ENCODE measurements at places on chromosomes 6 and 20.

- no peak for DNase-seq
These were observed 342.2 kb upstream of the NT5E start for GRCh38 chr6:85107701-85108100.

GRCh38 chr20:21167261-21167660, 41.4 kb downstream of the KIZ start:
- no peak for DNase-seq

DNA sequence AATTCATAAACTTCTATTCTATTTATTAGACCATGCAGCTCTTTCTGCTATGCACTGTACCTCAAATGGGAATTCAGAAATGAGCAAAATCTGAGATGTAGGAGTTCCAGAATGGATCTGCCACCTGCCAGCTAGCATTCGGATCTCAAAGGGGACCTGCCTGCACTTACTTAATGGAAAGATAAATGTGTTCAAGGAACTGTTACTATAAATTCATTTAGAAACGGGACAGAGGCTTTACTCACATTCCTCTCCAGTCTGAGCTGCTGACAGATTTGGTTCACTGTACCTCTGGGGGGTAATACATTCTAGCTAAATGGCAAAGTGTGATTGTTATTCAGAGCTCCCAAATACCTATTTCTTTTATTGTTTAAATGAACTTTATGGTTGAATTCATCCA, 384.1 kb downstream of the GRIK2 start:
- no peak for DNase-seq

GRCh38 chr20:49891476-49892110, 23.7 kb downstream of the SPATA2 start:
- DNase-seq = no peak

GRCh38 chr6:142339968-142340658, 38.3 kb downstream of the ADGRG6 start:
- DNase-seq = no peak

- DNase-seq = no peak
These were observed 90.9 kb upstream of the ARMC2 start for GRCh38 chr6:108757357-108757756.

DNA sequence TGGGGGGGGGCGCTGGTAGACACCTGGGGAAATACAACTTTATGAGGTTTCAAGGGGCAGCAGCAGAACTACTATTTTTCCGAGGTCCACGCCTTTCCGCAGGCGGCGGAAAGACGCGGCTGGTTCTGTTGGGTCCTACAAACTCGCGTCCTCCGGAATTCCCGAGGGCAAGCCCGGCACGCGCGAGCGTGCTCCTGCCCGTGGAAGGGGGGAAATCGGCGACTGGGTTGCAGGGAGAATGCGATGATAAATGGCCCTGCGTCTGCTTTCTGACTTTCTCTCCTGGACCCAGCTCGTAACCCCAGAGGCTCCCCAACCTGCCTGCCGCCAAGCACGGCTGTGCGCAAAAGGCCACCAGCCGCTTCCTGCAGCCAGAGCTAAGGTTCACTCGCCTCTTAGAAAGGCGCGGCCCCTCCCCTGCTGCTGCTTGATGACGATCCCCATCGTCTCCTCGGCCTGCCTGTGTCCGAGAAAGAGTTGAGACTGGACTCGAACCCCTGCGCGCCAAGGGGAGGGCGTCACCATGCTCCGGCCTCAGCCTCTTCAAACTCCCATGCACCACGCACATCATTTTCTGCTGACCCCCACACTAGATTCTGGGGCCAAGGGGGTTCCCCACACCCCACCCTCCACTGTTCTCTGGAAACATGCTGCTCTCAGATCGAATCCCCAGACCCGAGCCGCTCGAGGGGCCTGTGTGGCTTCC, 6.7 kb downstream of the FOXA2 start:
- no peak for DNase-seq

GRCh38 chr20:46946796-46947195, 52.2 kb downstream of the EYA2 start:
- DNase-seq = no peak

GRCh38 chr20:41095110-41095969, 42.0 kb upstream of the PLCG1 start:
- DNase-seq = peak; percentile 53

- DNase-seq = no peak
These were observed 85.0 kb upstream of the CEP85L start for GRCh38 chr6:118736440-118736839.

DNA sequence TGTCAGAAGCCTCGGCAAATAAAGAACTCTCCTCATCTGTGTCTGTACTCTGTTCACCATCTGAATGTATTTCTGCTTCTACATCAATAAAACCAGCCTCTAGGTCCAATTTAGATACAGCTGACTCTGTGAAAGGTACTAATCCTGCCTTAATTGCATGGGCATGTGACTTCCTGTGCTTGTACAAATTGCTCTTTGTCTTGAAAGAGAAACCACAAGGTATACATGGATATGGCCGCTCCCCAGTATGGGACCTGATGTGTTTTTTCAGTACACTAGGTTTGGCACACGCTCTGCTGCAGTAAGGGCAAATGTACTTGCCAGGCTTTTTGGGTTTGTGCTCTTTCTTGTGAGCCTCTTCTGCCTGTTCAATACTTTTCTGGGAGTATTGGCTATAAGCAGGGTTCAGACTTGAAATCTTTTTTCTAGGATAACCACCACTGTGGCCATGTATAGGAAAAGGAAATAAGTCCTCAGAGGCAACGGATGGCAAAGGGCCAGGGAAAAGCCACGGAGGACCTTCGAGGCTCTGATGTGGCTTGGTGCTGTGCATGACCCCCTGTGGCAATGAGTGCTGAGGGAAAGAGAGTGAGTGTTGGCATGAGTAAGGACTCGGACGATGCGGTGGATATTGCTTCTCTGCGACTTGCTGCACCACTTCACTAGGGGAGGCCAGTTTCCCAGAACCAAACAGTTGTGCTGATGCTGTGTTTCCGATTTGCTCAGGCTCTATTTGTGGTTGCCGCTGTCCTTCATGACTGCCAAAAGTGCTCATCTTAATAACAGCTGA, 170.9 kb downstream of the HIVEP2 start:
- no peak for DNase-seq

- DNase-seq = no peak
These were observed 74.4 kb downstream of the YTHDF1 start for GRCh38 chr20:63141531-63141930.

DNA sequence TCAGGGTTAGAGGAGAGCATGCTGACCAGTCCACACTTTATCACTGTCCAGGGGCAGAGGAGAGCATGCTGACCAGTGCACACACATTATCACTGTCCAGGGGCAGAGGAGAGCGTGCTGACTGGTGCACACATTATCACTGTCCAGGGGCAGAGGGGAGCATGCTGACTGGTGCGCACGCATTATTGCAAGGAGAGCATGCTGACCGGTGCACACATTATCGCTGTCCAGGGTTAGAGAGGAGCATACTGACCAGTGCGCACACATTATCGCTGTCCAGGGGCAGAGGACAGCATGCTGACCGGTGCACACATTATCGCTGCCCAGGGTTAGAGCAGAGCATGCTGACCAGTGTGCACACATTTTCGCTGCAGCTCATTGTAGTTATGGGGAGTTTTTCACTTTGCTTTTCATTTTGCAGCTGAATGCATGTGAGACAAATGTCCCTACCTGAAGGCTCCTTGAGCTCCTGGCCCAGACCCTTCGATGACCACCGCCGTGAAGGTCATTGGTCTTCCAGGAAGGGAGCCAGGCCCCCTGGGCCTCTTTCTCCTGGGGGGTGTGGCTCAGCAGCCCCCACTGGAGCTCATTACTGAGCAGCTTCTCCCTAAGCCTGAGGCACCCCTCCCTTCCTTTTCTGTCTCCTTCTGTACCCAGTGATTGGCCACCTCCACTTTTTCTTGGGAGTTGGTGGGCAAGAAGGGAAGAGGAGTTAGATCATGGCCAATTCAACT, 178.8 kb upstream of the AFDN start:
- no peak for DNase-seq

GRCh38 chr6:70507161-70507560, 59.6 kb upstream of the SDHAF4 start:
- no peak for DNase-seq

- DNase-seq = no peak
These were observed 154.7 kb downstream of the SYCP2 start for GRCh38 chr20:59778615-59779200.

- DNase-seq = peak; percentile 92
These were observed 13.8 kb downstream of the FOXQ1 start for GRCh38 chr6:1325461-1326309.

GRCh38 chr6:148928811-148929210, 182.0 kb downstream of the UST start:
- DNase-seq = no peak

GRCh38 chr6:136189104-136189503, 61.0 kb downstream of the MTFR2 start:
- DNase-seq = no peak

DNA sequence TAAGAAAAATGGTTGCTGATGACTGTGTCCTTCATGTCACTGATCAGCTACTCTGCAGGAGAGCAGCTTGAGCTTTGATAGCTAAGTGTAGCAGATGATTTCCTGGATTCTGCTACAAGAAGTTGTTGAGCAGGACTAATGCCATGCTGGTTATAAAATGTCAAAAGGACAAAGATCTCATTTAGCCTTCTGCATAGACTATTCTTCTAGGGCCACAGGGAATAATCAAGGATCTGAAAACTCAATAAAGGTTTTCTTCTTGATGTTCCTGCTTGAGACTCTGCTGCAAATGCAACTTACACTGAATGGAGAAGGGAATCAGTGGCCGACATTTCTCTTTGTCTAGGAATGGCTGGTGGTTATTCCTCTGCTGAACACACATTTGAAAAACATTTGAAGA, 360.3 kb upstream of the PTCHD4 start:
- no peak for DNase-seq

DNA sequence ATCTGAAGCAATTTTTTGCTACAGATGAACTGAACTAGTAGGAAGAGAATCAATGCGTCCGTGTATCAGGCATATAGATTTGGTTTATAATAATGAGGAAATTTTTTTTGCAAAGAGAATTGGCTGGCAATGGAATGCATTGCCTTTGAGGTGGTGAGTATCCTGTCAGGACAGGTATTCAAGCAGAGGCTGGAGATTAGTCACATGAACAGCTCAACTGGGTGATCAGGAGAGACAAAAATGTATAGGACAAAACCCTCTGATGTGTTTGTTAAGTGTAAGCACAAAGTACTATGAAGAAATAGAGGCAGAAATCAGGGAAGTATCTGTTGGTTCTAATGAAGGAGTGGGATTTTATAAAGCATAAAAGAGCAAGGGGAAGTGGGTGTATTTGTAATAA, 80.5 kb downstream of the ISM1 start:
- no peak for DNase-seq

- DNase-seq = no peak
These were observed 581.5 kb downstream of the MMUT start for GRCh38 chr6:48881551-48881950.

- no peak for DNase-seq
These were observed 25.6 kb downstream of the ARHGAP18 start for GRCh38 chr6:129684323-129684884.

DNA sequence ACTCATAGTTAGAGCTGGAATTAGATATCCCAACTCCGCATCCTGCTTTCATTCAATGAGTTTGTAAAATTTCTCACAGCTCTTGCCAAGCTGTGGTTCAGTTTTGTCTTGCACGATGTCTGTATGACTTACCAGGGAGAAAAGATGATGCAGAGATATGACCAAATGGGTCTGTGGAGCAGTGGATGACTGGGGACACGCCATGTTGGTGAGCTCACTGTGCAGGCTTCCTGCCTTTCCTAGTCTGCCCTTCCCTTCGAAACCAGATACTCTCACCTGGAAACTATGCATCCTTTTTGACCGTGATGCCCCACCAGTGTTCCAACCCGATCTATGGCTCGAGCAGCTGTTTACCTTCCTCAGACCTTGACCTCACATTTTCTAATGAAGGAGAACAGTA, 262.7 kb upstream of the BMP2 start:
- DNase-seq = no peak

GRCh38 chr6:36063318-36064060, 35.9 kb downstream of the MAPK14 start:
- DNase-seq = no peak

Measured in amniotic stem cell (primary cell).